Ovary (tissue), 10 donors: ENCODE measurements at places on chromosomes 7 and 10.

- DNase-seq, result no peak
Observed at GRCh38 chr10:7334642-7334964, 76.2 kb downstream of the SFMBT2 start.

DNA sequence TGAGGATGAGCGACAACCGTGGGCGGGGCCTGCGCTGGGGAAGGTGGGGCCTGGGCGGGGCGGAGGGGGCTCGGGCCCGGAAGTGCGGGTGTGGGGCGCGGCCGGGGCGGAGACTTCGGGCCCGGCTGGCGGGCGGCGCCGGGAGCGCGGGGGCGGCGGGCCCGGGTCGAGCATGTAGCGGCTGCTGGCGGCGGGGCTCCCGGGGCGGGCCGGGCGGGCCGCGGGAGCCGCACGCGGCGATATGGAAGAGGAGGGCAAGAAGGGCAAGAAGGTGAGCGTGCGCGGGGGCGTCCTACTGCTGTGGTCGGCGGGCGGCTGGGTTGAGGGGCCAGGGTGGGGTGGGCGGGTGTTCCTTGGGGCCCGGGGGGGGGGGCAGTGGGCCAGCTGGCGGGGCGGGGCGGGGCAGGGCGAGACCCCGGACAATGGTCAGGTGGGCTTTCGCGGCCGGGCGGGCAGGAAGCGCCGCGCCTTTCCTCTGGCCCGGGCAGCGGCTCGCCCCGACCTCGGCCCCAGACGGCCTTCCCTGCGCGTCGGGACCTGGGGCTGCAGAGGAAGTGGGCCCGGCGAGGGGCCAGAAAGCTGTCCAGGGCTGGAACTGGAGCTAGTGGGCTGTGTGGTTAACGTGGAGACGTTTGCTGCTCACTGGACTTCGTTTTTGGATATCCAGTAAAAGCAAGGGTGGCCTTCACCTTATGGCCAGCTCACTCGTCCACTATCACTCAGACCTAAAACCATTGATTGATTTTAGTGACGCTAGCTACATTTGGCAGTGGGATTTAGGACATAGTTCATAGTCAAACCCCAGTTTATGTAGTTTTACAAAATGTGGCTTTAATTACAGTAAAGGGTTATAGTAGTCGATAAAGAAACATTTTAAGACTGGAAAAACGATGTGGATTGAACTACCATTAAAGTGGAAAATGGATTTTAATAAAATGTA, at the start of gene CCM2:
CCM2 (plus strand) TSS at position 109 of the 940 bp plus-strand sequence; CDS start at position 242, 133 bp downstream.
- DNase-seq, result peak; percentile 77

DNA sequence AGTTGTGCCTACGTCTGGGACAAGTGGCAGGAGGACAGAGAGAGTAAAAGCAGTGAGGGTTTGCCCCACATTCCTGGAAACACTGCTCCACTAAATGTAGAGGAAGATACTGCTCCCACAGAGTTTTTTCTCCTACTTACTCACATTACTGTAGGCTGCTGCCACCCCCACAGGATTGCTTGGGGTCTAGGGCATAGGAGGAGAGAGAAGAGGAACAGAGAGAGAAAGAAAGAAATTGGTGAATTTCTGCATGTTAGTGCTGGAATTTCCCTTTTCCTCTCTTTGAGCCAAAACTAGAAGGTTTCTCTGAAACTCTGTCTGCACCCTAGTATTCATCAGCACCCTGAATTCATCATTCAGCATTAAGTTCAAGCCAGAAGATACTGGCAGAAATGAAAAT, 397.9 kb downstream of the INHBA start:
- DNase-seq, result no peak

DNA sequence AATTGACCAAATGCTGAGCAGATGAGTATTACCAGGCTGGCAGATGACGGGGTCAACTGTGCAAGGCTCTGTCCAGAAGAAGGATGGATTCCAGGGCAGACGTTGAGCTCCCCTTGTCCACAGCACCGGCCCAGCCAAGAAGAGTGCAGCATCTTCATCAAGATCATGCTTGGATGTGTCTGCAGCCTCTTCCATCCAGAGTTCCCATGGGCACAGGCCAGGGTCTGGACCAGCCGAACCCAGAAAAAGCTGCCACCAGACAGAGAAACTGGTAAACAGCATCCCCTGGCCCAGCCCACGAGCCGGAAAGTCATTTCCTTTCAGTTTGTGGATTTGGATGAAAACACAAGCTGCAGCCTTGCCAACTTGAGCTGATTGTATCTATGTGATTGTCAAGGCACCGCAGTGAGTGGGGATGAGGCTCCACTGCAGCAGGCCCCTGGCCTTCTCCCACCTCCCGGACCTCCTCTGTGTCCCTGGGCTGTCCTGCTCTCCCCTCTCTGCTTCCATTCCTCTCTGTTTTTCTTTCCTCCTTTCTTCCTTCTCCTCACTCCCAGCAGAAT, 321.8 kb downstream of the TCERG1L start:
- no peak for DNase-seq

DNA sequence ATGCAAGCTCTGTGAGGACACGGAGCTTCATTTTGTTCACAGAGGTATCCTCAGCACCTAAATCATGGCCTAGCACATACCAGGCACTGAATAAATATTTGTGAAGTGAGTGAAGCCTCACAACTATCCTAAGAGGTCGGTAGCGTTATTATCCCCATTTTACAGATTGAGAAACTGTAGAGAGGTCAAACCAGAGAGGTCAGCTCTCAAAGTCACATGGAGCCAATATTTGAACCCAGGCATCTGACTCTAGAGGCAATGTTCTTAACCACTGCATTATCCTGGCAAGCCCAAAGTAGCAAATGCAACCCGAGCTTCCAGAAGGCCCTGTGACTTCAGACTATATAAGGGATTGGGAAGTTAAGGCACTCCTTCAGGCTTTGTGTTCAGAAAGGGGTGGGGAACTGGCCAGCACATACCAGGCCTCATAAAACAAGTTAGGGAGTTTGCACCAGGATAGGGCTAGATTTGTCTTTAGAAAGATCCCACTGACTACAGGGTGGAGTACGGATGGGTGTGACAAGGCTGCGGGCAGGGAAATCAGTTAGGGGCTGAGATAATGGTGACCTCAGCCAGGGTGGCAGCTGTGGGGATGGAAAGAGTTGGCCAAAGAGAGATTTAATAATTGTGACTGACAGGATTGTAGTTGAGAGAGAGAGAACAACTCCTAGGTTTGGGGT, 101.4 kb downstream of the TBXAS1 start:
- no peak for DNase-seq

- no peak for DNase-seq
Observed at GRCh38 chr10:75910032-75910431, 478.6 kb downstream of the LRMDA start.

- DNase-seq, result no peak
Observed at GRCh38 chr10:75498884-75499350, 67.5 kb downstream of the LRMDA start.

DNA sequence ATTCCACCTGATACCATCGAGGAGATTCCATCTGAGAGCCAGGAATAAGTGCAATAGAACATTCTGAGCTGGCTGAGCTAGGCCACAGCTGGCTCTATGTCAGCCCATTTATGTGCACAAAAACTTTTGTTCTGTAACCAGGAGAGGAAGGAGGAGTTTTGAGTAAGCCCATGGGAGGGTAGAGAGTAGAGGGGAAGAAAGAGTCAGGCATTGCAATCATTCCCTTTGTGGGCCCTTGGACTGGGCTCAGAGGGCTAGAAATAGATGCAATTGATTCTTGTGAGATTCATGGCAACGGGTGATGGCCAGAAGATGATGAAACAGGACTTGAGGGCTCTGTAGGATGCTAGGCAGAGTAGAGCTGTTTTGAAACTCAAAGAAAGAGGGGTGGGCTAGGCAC, 104.6 kb upstream of the KIF5B start:
- DNase-seq, result no peak

DNA sequence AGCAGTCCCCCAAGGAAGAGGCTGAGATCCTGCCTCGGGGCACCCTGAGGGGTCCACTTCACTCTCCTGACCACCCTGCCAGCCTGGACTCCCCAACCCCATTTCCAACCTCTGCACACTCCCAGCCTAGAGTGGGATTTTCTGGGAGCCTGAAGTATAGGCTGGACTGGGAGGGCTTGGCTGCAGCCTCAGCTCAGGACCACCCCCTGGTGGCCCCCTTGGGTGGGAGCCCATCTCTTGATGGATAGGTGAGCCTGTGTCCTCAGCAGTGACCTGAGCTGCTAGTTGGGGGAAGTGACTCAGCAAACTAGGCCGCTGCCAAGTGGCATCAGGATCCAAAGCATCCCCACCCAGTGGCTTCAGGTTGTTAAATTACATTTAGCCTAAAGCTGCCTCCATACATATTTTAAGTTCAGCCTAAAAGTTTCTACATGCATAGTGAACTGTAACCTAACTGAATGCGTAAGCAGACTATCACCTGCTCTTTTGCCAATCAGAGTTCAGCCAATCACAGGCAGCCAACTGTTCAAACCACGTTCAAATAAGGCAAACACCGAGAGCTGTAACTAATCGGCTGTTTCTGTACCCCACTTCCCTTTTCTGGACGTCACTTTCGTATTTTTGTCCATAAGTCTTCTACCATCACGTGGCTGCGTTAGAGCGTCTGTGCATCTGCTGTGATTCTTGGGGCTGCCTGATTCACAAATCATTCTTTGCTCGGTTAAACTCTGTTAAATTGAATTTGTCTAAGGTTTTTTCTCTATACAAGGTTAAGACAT, 144.0 kb downstream of the PLPP4 start:
- no peak for DNase-seq

GRCh38 chr7:44894888-44895580, 9.7 kb upstream of the PURB start:
- DNase-seq, result no peak

GRCh38 chr7:30214651-30215137, 69.7 kb upstream of the ZNRF2 start:
- DNase-seq, result no peak

GRCh38 chr10:43125881-43126731, 12.1 kb upstream of the CSGALNACT2 start:
- no peak for DNase-seq

DNA sequence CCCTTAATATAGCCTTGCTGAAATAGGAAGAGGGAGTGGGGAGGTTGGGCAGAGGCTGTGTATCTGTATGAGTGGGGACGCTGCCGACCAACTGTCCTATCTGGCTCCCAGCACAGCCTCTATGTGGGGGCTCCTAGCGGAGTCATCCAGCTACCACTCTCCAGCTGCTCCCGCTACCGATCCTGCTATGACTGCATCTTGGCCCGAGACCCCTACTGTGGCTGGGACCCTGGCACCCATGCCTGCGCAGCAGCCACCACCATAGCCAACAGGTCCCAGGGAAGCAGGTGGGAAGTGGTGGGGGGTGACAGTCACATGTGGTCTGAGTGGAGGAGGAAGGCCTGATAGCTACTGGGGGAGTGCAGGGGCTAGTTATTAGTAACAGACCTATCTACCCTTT, 6.6 kb downstream of the MRPL43 start:
- DNase-seq, result peak; percentile 26

- DNase-seq, result peak; percentile 48
Observed at GRCh38 chr10:110498087-110498981, 627 bp downstream of the DUSP5 start.

- no peak for DNase-seq
Observed at GRCh38 chr7:75776295-75776971, 4.4 kb upstream of the CCL26 start.

GRCh38 chr7:71184136-71184535, 52.2 kb downstream of the GALNT17 start:
- DNase-seq, result no peak

DNA sequence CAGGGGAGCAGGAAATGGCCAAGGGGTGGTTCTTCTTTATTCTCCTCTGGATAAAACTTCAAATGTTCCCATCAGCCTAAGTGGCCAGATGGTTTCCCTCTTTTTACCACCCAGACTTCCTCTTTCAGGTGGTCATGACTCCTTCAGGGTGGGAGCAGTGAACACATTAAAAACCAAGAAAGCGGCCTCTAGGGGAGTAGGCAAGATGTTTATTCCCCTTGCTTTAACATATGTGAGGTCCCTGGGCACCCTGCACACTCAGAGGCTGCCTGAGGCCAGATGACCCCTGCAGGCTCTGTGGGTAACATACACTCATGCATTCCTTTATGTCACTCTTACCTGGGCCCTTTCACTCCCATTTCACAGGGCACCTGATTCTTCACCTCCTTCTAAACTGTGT, 357.4 kb downstream of the ABCA13 start:
- no peak for DNase-seq

GRCh38 chr10:126732868-126733267, 62.4 kb upstream of the C10orf90 start:
- no peak for DNase-seq

GRCh38 chr7:149811221-149811620, 27.0 kb upstream of the ZNF862 start:
- DNase-seq, result no peak

DNA sequence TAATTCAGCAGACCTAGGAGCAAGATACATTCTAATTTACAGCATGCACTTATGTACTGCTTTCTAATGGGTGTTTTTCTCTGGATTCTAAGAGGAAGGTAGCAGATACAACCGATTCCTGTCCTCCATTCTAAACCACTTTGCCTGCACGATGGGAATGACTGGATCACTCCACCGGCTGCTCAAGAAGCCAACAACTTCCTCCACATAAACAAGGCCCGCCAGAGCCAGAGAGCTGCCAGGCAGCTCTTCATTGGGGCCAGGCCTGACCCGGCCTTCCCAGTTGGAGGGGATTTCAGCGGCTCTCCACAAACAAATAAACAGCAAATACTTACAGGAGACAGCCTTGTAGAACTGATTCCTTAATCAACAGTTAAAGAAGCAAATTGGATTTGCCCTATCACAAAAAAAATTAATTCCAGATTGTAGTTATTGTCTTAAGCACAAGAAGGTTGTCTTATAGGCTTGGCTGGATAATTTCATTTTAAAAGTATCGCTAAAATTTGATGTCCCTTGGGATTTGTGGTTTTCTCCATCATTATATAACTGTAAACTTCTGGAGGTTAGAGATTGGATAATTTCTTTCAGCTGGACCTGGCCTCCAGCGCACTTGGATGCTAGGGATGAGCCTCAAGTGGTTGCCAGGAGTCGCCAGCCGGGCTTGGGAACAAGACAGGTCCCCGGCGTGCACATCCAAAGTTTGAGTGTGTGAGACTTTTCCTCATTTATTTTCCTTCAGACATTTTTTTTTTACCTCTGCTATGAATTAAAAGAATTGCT, 20.9 kb downstream of the EBF3 start:
- DNase-seq, result no peak

- no peak for DNase-seq
Observed at GRCh38 chr10:47081264-47081663, 170.0 kb downstream of the PTPN20 start.

DNA sequence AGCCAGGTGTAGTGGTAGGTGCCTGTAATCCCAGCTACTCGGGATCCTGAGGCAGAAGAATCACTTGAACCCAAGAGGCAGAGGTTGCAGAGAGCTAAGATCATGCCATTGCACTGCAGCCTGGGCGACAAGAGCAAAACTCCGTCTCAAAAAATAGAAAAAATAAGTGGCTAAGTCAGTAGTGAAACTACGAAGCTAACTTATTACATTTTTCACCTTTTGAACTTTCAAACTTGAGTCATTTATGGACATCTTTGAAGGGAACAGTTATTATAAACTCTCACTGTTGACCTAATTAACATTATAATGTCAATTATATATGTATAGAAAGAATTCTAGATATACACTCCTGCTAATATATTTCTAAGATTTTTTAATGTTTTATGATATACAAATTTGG, 541.5 kb upstream of the C7orf33 start:
- DNase-seq, result no peak
